ENCODE measurements at places on chromosomes 11 and 22. TPM values are rescaled to one million over a fixed set of nuclear protein-coding genes. Genes with fewer than 3 reads are reported as not detected.

DNA sequence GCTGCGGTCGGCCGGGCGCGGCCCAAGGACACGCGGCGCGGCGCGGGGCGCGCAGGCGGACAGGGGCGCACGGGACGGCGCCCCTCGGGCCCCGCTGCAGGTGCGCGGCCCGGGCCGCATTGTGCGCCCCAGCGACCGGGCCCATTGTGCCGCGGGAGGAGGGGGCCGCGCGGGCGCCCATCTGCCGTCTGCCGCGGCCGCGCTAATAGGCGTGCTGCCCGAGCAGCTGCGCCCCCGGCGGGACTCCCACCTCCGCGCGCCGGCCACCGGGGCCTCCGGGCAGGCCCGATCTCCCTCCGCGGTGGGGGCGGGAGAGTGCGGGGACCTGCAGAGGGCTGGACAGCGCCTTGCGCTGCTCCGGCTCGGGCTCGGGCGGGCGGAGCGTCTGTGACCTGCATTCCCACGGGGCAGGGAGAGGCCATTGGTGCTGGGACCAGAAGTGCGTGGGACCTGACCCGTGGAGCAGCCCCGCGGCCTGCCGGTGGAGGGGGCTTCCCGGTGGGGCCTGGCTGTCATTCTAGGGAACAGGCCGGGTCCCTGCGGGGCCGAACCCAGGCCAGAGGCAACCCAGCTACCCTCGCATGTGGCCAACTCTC is 933 bp downstream of the BRSK2 start:
- no peaks in the 10 kb centered on the region for H3K36me3 ChIP-seq
- no peak overlapping the region for H3K4me3 ChIP-seq
- peaks cover 37% of the 10 kb centered on the region for H3K27me3 ChIP-seq
- H3K27ac ChIP-seq: no peak overlapping the region
- DNase-seq: no peak
- peaks cover 2% of the 10 kb centered on the region for H3K4me1 ChIP-seq

The IGLL1 gene
- 2.0 TPM for total RNA-seq

The OR2AT4 gene
- not detected for total RNA-seq

DNA sequence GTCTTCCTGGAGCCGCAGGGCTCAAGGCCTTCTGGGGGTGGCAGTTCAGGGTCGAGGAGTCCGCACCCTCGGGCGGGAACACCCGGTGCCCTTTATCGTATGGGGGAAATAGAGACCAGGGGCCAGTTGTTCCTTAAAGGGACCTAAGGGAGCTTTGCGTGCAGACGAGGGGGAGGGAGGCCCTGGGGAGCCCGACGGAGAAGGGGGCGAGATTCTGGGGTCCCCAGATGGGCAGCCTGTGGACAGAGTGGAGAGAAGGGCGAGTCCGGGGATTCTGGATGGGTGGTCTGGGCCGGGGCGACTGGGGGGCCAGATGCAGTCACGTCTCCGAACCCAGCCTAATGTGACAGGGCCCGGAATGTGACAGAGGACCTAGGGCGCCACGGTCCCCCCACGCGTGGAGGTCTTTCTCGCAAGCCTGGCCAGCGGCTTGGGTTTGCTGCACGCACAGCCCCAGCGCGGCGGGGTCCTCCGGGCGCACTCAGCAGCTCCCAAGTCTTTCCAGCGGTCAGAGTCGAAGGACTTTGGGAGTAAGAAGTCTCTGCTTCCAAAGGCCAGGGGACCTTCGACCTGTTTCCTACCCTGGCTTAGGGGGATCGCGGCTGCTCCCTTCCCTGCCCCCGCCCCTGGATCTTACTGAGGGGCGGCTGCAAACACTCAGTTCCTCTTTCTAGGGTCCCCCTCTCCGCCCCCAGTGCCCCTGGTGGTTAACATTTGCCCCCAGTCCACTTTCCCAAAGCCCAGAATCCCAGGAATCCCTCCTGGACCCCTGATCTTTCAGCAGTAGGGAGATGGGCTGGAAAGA is 547 bp downstream of the TUBA8 start:
- peaks cover 43% of the 10 kb centered on the region for H3K27me3 ChIP-seq
- H3K36me3 ChIP-seq: peaks cover 12% of the 10 kb centered on the region
- no peak overlapping the region for H3K4me3 ChIP-seq
- no peak overlapping the region for H3K27ac ChIP-seq

DNA sequence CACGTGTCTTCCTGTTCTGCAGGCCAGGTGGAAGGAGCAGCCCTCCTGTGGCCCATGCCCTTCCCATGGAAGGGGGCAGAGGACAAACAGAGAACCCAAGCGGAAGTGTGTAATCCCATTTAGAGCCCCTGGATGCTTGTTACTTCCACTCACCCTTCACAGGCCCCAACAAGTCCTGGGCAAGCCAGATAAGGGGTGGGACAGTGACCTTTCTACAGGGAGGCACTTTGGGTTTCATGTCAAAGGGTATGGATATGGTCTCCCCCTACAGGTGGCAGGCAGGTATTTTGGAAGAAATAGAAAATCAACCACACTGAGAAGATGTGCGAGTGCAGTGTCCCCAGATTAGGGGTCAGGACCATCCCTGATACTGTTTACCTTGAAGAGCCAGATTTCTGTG is 11.4 kb downstream of the MPEG1 start:
- H3K4me3 ChIP-seq: no peak overlapping the region
- no peaks in the 10 kb centered on the region for H3K27me3 ChIP-seq
- no peak overlapping the region for H3K27ac ChIP-seq
- H3K4me1 ChIP-seq: peaks cover 5% of the 10 kb centered on the region
- no peaks in the 10 kb centered on the region for H3K36me3 ChIP-seq
- no peak for DNase-seq

The CARD16 gene
- total RNA-seq: 92.0 TPM

- no peaks in the 10 kb centered on the region for H3K27me3 ChIP-seq
- peaks cover 64% of the 10 kb centered on the region for H3K4me1 ChIP-seq
- peaks cover 8% of the 10 kb centered on the region for H3K36me3 ChIP-seq
- H3K27ac ChIP-seq: peak overlapping the region; percentile 87
These were observed 81.9 kb upstream of the CRTAM start for GRCh38 chr11:122756417-122756816.

GRCh38 chr22:48371391-48371790 is 1456.3 kb downstream of the BRD1 start:
- no peaks in the 10 kb centered on the region for H3K36me3 ChIP-seq
- H3K4me1 ChIP-seq: no peaks in the 10 kb centered on the region
- DNase-seq: no peak
- H3K4me3 ChIP-seq: no peak overlapping the region

- no peaks in the 10 kb centered on the region for H3K27me3 ChIP-seq
- no peak overlapping the region for H3K4me3 ChIP-seq
- no peak for DNase-seq
- peaks cover 13% of the 10 kb centered on the region for H3K36me3 ChIP-seq
- H3K4me1 ChIP-seq: peaks cover 25% of the 10 kb centered on the region
These were observed 15.0 kb downstream of the SIK3 start for GRCh38 chr11:117083011-117083935.

DNA sequence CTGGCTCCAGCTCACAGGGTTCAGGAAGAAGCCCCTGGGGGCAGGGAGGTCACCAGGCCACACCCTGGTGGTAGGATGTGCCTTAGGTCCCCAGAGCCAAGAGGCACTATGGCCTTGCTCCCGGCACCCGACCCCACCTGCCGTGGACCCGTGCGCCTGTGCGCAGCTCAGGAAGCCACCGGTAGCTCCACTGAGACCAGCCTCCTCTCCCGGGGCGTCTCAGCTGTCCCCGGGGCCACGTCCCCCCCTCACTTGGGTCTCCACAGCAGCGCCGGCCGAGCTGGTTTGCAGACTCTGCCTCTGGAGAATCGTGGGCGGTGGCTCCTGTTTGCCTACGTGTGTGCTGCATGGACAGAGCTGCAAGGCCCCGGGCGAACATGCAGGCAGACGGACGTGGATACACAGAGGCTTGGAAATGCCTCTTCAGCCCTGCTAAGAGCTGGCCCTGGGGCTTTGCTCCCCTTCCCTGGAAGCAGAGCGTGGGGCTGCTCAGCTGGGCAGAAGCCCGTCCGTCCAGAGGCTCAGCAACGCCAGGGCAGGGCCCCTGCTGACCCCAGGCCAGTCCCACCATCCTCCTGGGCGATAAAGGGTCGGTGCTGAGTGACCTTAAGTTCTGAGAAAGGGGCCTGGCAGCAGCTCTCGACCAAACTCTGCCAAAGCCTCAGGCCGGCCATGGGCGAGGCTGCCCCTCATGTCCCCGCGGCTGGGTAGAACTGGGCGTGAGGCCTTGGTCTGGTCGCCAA is 15.3 kb upstream of the MUC5B start:
- H3K27me3 ChIP-seq: peaks cover 17% of the 10 kb centered on the region
- DNase-seq: no peak
- H3K27ac ChIP-seq: no peak overlapping the region
- no peak overlapping the region for H3K4me3 ChIP-seq

The P2RX3 gene
- total RNA-seq: not detected

GRCh38 chr11:34034053-34034452 is 17.5 kb upstream of the CAPRIN1 start:
- H3K27me3 ChIP-seq: peaks cover 3% of the 10 kb centered on the region
- no peak for DNase-seq
- H3K4me3 ChIP-seq: no peak overlapping the region

GRCh38 chr11:134846328-134847082 is 434.5 kb upstream of the B3GAT1 start:
- no peaks in the 10 kb centered on the region for H3K36me3 ChIP-seq
- no peak overlapping the region for H3K4me3 ChIP-seq
- no peak overlapping the region for H3K27ac ChIP-seq
- DNase-seq: peak; percentile 23
- H3K27me3 ChIP-seq: peaks cover 2% of the 10 kb centered on the region

DNA sequence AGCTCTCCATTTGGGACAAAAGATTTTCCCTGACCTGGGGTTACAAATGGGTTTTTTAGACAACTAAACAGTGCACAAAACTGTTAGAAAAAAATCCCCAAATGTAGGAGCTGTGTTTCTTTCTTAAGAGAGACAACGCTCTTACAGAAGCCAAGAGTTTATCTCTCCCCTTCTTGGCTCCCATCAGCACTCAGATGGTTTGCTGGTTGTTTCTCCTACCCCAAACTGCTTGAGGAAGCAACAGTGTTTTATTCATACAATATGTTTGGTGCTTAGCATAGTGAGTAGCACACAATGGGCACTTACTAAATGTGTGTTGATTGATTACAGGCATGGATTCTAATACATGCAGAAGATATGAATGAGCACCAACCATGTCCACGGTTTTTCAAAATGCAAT is 209.5 kb upstream of the ANO5 start:
- DNase-seq: no peak
- H3K4me1 ChIP-seq: no peaks in the 10 kb centered on the region
- no peaks in the 10 kb centered on the region for H3K27me3 ChIP-seq

GRCh38 chr11:132874638-132875037 is 657.7 kb downstream of the OPCML start:
- H3K4me1 ChIP-seq: no peaks in the 10 kb centered on the region
- no peak overlapping the region for H3K27ac ChIP-seq
- H3K4me3 ChIP-seq: no peak overlapping the region
- DNase-seq: no peak
- H3K36me3 ChIP-seq: no peaks in the 10 kb centered on the region
- H3K27me3 ChIP-seq: no peaks in the 10 kb centered on the region

GRCh38 chr11:119975561-119976152 is 162.3 kb downstream of the TRIM29 start:
- H3K27ac ChIP-seq: no peak overlapping the region
- no peak for DNase-seq
- H3K4me1 ChIP-seq: no peaks in the 10 kb centered on the region
- no peaks in the 10 kb centered on the region for H3K27me3 ChIP-seq
- no peaks in the 10 kb centered on the region for H3K36me3 ChIP-seq
- H3K4me3 ChIP-seq: no peak overlapping the region

The NAV2 gene
- 0.67 TPM for total RNA-seq

GRCh38 chr22:41198027-41198580 is 7.0 kb upstream of the L3MBTL2 start:
- H3K36me3 ChIP-seq: no peaks in the 10 kb centered on the region
- peak; percentile 75 for DNase-seq
- peaks cover 27% of the 10 kb centered on the region for H3K27me3 ChIP-seq
- H3K27ac ChIP-seq: peak overlapping the region; percentile 39
- H3K4me1 ChIP-seq: peaks cover 13% of the 10 kb centered on the region

The MRGPRX1 gene
- total RNA-seq: not detected

The SAA2 gene
- not detected for total RNA-seq

GRCh38 chr11:74233683-74234082 is 62.6 kb downstream of the PPME1 start:
- no peak overlapping the region for H3K27ac ChIP-seq
- H3K4me3 ChIP-seq: no peak overlapping the region
- H3K36me3 ChIP-seq: peaks cover 18% of the 10 kb centered on the region
- H3K4me1 ChIP-seq: peaks cover 9% of the 10 kb centered on the region
- no peaks in the 10 kb centered on the region for H3K27me3 ChIP-seq

The MYO18B gene
- 6.1 TPM for total RNA-seq

The PC gene
- 11.3 TPM for total RNA-seq

The OR8J3 gene
- total RNA-seq: not detected

The TRIM29 gene
- not detected for total RNA-seq

The MUC2 gene
- not detected for total RNA-seq

GRCh38 chr22:30890686-30891442 is 77.7 kb downstream of the MORC2 start:
- peaks cover 3% of the 10 kb centered on the region for H3K4me1 ChIP-seq
- peak; percentile 49 for DNase-seq
- no peaks in the 10 kb centered on the region for H3K27me3 ChIP-seq
- H3K36me3 ChIP-seq: no peaks in the 10 kb centered on the region
- no peak overlapping the region for H3K27ac ChIP-seq

- peaks cover 27% of the 10 kb centered on the region for H3K36me3 ChIP-seq
- no peaks in the 10 kb centered on the region for H3K27me3 ChIP-seq
- peaks cover 62% of the 10 kb centered on the region for H3K4me1 ChIP-seq
- peak overlapping the region; percentile 98 for H3K27ac ChIP-seq
- peak; percentile 66 for DNase-seq
These were observed 10.7 kb downstream of the FAM118A start for GRCh38 chr22:45320357-45320976.

DNA sequence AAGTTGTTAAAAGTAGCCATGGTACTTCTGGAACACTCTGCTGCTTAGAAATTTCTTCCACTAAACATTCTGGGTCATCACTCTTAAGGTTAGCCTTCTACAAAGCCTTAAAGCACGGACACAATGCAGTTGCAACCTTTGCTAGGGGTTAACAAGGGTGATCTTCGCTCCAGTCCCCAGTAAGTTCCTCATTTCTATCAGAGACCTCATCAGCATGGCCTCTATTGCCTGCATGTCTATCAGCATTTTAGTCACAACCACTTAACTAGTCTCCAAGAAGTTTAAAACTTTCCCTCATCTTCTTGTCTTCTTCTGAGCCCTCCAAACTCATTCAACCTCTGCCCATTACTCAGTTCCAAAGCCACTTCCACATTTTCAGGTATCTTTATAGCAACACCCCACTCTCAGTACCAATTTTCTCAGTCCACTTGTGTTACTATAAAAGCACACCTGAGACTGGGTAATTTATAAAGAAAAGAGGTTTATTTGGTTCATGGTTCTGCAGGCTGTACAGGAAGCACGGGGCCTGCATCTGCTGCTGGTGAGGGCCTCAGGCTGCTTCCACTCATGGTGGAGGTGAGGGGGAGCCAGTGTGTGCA is 48.7 kb upstream of the TH start:
- no peak overlapping the region for H3K4me3 ChIP-seq
- H3K36me3 ChIP-seq: no peaks in the 10 kb centered on the region
- DNase-seq: no peak
- H3K27ac ChIP-seq: no peak overlapping the region
- no peaks in the 10 kb centered on the region for H3K4me1 ChIP-seq
